ENCODE measurements at places on chromosomes 1 and 21. TPM values are rescaled to one million over a fixed set of nuclear protein-coding genes. Genes with fewer than 3 reads are reported as not detected.

- DNase-seq = no peak
Observed at GRCh38 chr1:15070145-15070748, 83.3 kb upstream of the TMEM51 start.

DNA sequence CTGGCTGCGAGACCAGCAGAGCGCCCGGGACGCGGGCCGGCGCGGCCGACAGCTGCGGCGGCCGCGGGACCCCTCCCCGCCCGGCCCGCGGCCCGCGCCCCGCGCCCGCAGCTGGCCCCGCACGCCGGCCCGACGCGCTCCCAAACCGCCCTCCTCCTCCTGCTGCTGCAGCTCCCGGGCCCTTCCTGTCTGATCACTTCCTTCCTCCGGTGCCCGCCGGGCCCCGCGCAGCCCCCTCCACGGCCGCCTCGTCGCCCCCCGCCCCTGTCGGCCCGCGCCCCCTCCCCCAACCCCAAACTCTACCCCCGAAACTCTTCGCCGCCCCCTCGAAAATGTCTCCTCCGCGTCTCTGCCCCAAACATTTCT is 594 bp downstream of the LUZP1 start:
- peak; percentile 32 for DNase-seq

- DNase-seq = peak; percentile 20
Observed at GRCh38 chr1:24091971-24092482, 19.9 kb downstream of the MYOM3 start.

GRCh38 chr1:76425201-76426145 is 350.9 kb downstream of the ST6GALNAC3 start:
- DNase-seq = no peak

DNA sequence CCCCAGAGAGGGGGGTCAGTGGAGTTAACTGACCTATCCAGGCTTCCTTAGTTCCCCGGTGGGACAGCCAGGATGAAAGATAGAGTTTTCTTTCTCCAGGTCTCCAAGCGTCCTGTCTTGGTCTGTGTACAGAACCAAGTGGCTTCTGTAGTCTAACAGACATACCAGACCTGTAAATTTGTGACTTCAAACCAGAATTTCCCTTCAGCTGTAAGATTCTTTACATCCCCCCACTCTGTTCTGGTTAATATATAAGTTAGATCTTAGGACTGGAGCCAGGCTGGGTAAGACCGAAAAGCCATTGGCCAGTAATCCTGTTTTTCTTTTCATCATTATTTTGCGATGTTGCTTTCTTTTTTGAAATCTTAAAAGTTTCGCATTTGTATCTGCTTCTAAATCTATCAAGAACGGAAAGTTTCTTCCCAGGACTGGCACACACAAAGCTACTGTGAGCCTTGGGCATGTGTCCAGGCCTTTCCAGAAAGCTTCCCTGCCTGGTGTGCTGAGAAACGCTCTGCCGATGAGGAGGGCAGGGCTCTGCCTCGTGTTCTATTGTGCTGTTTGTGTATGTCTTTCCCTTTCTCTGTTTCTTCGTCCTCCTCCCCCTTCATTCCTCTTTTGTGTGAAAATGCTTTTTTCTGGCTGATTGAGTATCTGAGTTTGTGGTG is 72.3 kb downstream of the RGL1 start:
- DNase-seq = no peak

GRCh38 chr1:47935163-47935562 is 62.0 kb downstream of the TRABD2B start:
- no peak for DNase-seq

- DNase-seq = no peak
Observed at GRCh38 chr1:113993766-113994165, 14.5 kb downstream of the OLFML3 start.

The CLCA4 gene
- not detected for total RNA-seq

Data from activated naive CD4-positive, alpha-beta T cell treated with anti-CD3 and anti-CD28 coated beads for 36 hours (primary cell).